ENCODE measurements at places on chromosomes 1 and 21.
A peak's percentile ranks its signal among the peaks of the same experiment; 100 is the strongest.

DNA sequence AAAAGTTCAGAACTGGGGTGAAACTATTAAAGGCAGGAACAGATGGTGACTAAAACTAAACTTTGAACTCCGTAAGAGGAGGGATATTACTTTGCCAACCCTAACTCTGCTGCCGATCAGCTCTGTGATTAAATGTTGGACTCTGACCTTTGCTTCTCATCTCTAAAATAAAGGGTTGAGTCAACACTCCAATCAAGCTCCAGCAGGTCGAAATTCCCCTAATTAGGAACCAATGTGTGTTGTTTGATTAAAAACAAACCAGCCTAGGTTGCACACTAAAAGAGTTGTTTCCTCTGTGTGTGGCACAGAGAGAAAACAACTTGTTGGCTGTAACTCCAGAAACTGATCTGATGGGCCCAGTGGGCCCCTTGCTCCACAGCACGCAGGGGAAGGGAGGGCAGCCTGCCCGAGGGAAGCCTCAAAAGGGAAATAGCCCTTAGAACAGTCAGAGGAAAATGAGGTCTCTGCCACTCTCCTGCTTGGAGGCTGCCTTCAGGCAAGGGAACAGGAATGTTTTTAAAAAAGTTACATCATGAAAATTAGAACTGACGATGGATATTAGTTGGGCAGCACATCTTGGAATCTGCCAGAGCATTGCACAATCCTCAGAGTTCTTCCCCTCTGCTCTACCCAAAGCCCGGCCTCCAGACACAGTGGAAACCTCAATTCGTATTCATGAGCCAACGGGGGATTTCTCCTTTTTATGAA is 69.3 kb downstream of the KCTD3 start:
- DNase-seq: peak; percentile 23

DNA sequence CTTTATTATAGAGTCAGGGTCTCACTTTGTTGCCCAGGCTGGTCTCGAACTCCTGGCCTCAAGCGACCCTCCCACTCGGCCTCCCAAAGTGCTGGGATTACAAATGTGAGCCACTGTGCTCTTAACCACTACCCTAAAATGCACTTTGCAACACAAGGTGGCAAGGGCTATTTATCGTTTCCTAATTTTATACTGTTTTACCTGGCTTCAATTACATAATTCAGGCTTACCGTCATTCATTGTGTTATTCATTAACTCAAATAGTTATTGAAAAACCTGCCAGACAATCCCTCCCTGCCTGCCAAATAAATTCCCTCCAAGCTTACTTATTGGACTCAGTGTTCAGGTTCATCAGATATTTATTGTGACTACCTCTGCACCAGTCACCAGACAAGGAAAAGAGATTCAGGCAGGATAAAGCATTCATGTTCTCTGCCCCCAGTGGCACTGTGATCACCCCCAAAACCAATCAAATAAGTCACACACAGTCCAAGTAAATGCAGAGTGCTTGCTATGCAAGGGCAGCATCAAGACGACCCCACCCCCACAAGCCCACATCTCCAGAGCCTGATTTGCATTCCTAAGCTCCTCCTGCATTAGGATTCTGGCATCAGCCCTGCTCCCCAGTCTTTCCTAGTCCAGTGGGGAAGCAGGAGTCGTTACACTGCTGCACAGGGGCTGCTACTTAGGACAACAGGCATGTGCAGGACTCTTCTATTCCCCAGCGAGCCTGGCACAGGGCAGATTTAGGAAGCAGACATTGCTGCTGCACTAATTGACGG is 8.1 kb downstream of the PAQR7 start:
- DNase-seq: no peak

DNA sequence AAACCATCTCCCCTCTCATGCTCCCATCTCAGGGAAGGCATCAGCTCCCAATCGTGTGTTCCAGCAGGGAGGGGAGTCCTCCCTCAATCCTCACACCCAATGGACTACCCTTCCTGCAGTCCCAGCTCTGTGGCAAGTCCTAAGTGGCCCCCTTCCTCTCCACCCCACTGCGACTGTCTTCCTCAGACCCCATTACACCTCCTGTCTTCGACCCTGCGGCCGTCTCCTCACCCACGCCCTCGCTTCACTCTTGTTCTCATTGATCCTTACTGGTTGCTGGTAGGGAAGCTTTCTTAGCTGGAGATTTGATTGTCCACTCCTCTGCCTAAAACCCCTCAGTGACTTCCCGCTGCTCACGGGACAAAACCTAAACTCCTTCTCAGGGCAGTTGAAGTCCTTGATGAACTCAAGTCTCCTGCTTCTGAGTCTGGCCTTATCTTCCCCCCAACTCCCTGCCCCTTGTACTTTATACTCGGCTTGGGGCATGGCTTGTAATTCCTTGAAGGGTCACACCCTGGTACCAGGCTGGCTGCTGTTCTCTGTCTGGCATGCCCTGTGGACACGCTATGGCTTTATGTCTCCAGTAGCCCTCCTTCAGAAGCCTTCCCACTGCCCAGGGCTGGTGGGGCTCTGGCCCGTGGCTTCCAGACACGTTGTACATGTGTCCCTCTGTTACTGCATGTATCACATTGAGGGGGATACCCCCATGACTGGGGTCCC is 2.3 kb upstream of the EPS8L3 start:
- no peak for DNase-seq

DNA sequence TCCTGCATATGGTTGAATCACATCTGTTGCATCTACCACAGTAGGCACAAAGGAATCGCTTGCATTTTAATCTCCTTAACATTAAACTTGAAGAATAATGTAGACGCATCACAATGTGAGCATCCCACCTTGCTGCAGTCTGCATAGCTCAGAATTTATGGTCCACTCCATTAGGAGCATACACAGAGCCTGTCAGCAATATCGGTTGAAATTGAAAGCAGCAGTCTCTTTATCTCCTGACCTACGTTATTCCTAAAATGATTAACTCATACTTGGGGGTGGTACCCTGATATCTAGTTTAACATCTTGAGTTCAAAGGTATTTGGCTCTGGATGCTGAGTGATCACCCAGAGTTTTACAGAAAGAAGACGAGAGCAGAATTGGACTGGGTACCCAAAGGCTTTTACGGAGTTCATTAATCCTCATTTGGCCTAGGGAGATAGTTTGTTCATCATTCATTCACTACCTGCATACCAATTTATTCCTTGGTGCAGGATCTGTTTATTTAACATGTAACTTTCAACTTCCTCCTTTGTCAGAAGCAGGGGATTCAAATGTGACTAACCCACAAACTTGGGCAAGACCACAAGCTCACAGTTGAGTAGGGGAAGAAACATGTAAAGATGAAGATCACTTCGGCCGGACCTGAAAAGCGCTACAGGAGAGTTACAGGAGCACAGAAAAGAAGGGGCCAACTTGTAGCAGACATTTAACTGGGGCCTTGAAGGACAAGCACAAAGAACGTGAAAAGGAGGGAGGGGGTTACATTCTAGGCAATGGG is 187.9 kb downstream of the DAB1 start:
- no peak for DNase-seq

- DNase-seq: no peak
These were observed 133.4 kb upstream of the ERG start for GRCh38 chr21:38631676-38632075.

DNA sequence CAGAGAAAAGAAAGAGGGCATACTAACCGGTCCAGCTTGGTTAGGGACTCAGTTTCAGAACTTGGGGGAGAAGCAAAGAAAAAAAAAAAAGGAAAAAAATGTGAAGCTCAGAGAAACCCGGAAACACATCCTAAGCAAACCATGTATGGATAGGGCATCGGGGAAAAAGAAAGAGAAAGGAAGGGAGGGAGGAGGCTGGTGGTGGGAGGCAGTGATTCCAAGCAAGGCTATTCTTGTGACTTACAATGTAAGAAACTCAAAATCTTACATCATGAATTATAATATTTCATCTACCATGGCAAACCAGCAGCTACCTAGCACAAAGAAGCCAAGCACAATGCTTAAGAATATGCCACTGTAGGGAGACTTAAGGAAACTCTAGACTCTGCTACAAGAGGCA is 60.3 kb downstream of the UBR4 start:
- no peak for DNase-seq

DNA sequence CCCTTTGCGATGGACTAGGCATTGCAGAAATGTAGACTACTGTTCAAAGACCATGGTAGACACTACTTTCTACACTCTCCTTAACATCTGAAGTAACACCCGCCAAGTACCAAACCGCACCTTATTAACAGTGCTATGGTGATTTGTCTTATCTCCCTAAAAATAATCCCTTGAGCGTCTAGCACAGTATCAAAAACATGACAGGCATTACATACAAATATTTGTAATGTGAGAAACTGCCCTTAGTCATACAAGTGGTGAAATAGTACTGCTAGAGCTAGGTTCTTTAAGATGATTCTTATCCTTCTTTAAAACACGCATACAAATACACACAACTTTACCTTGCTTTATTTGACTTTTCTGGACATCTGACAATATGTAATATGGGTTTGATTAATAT is 27.2 kb downstream of the PUM1 start:
- no peak for DNase-seq

GRCh38 chr1:11571906-11572616 is 82.2 kb downstream of the FBXO2 start:
- DNase-seq: no peak

GRCh38 chr1:3847081-3847480 is 9.9 kb downstream of the CEP104 start:
- no peak for DNase-seq

GRCh38 chr1:31788825-31789256 is 24.7 kb upstream of the ADGRB2 start:
- no peak for DNase-seq

All from tibial nerve (tissue), 4 donors.